H7 (cell line): ENCODE measurements at places on chromosomes 5 and 9. TPM values are rescaled to one million over a fixed set of nuclear protein-coding genes. Genes with fewer than 3 reads are reported as not detected.

GRCh38 chr9:120343416-120343815, 236.6 kb downstream of the CDK5RAP2 start:
- no peak for DNase-seq

GRCh38 chr5:124061068-124061430, 549.1 kb downstream of the CSNK1G3 start:
- DNase-seq = no peak

GRCh38 chr5:162573758-162574157, 506.2 kb downstream of the GABRG2 start:
- no peak for DNase-seq

DNA sequence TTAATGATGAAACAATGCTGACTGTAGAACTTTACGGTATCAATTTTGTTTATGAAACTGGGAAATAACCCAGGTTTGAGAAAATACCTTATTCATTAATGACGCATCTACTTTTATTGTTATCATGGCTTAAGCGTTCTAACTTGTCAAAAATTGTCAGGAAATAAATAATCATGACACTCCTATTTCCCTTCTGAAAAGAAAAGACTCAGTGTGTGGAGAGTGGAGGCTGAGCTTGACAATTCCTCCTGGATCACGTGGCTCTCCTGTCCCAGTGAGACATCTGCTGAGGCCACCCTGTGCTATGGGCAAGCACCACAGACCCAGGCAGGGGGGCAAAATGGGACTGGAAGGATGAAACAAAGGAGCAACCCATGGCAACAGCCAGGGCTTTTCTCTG, 466.4 kb downstream of the ZNF608 start:
- DNase-seq = no peak

DNA sequence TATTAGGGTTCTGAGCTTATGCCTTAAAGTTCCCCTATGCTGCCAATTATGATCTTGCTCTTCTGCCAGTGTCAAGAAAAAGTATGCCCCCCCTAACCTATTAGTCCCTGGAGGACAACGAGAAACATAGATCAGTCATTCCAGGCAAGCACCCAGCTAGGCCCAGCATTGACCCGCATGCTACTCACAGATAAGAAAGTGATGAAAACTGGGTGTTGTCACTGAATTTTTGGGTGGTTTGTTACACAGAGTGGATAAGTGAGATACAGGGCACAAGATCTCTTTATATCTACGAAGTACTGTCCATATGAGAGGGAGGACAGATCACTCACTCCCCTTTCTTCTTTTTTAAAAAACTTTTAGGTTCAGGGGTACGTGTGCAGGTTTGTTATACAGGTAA, 6.4 kb upstream of the TEX48 start:
- no peak for DNase-seq

DNA sequence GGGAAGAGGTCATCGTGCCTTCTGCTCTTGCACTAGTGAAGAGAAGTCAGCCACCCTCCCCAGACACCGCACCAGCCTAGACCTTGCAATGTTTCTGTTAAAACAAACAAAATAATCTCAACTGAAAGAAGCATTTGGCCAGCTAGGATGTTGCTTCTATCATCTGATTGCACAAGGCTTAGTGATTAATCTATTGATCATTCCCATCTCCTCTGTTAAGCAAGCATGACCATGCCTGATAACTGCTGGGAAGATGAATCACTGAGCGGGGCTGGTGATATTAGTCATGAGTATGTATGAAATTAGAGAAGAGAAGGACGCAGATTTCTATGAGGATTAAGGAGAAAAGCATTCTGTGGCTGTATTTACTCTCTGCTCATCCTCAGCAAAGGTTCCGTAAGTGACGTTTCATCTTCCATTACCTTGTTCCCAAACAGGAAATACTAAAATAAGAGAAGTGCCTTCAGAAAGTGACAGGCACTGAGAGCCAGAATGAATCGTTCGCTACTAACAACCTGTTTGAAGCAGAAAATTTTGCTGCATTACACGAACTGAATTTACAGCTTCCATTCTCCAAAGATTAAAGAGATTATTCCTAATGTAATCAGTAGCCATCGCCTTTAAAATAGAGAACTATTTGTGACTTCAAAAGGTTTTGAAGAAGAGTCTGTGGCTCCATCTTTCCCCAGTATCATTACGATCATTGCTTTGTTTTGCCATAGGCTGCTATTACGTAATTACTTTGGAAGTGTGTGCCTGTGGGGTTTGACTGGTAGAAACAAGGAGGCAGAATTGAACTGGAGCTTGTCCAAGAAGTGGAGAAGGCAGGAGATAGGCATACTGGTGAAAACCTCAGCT, 219.1 kb downstream of the MED10 start:
- DNase-seq = no peak

DNA sequence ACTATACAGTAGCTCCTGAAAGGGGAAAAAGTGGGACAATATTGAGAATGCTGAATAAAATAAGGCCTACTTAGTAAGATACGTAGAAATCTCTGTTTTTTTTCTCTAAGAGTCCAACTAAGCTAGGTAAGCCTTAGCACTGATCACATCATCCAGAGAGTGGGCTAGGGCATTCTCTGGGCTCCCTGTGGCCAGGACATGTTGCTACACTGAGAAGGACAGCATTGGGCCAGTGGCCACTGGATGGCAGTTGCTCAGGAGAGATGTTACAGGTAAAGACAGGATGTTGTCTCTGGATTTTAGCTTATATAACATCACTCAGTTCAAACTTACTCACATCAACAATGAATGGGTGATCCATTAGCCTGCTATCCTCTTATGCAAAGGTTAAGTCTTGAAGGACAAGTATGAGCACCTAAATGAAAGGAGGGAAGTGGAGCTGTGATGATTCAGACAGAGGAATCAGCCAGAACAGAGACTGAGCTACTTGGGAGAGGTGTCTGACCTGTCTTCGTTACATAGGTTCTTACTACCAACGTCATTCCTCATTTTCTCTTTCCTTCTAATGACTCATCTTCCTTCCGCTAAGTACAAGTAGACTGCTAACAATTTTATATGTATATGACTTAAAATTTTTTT, 226.6 kb upstream of the ADCY2 start:
- DNase-seq = peak; percentile 21

GRCh38 chr5:169251333-169252084, 49.4 kb downstream of the SLIT3 start:
- no peak for DNase-seq

DNA sequence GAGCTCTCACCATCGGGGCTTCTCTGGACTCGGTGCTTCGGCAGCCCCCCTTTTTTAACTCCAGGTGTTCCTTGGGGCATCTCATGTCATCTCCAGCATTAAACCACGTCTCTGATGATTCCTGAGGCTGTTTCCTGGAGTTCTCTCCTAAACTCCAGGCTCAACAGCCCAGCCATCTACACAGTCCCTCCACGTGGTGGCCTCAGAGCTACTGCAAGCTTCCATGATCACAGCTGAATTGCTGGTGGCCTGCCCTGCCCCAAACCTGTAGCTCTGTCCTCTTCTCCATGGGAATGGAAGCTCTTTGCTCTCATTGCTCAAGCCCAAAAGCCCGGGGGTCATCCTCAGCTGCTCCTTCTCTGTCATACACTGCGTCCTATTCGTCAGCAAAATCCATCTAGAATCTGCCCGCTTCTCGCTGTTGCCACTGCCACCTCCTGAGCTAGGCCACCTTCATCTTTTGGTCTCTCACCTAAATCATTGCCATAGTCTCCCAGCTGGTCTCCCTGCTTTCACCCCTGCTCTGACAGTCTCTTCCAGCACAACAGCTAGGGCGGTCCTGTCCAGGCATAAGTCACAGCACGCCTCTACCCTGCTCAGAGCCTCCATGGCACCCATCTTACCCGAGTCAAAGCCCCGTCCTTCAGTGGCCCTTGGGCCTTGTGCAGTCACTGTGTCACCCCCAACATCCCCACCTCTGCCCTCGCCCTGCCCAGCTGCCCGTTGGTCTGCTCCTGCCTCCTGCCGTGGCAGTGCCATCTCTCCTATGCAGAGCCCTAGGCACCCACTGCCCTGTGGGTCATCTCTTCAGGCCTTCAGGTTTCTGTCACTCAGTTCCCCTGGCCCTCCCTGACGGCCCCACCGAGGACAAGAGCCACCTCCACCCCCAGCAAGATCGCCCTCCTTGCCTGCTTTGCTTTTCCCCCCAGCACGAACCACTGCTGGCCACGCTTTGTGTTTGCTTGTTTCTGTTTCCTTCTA, 6.4 kb downstream of the B4GALT7 start:
- DNase-seq = peak; percentile 16

DNA sequence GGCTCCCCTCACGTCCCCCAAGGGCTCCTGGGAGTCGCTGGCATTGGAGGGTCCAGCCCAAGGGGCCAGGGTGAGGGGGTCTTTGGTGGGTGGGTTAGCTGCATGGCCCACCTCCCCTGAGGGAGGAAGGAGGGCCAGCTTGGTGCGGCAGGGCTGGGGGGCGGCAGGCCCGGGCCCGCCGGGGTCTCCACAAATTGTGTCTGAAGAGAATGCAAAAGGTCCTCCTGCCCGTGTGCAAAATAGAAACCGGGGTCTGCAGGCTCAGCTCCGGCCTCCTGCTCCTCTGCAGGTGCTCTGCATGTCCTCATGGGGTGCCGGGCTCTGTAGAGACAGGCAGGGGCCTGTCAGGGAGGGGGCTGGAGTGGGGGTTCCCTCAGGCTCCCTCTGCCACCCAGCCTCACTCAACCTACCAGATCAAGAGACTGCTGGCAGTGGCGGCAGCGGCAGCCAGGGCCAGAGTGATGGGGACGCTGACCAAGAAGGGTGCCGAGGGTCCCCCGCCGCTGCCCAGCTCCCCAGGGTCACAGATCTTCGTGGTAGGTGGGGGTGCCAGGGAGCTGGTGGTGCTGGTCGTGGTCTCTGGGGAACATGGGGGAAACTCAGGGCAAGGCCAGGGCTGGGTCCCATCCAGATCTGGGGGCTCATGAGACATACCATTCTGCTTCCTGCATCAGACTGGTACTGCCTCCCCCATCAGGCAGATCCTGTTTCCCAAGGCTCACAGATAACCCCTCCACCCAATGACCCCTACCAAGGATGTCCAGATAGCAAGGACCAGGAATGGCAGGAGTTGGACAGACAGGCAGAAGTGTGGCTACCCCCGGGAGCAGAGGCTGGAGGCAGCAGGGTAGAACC, 29.2 kb upstream of the ENHO start:
- peak; percentile 60 for DNase-seq

- DNase-seq = no peak
These were observed 23.9 kb downstream of the IRX1 start for GRCh38 chr5:3619579-3619978.

- DNase-seq = no peak
These were observed 755.5 kb upstream of the ADAMTS16 start for GRCh38 chr5:4384649-4385048.

- DNase-seq = peak; percentile 73
These were observed 77.4 kb upstream of the DMRT1 start for GRCh38 chr9:764105-764524.

DNA sequence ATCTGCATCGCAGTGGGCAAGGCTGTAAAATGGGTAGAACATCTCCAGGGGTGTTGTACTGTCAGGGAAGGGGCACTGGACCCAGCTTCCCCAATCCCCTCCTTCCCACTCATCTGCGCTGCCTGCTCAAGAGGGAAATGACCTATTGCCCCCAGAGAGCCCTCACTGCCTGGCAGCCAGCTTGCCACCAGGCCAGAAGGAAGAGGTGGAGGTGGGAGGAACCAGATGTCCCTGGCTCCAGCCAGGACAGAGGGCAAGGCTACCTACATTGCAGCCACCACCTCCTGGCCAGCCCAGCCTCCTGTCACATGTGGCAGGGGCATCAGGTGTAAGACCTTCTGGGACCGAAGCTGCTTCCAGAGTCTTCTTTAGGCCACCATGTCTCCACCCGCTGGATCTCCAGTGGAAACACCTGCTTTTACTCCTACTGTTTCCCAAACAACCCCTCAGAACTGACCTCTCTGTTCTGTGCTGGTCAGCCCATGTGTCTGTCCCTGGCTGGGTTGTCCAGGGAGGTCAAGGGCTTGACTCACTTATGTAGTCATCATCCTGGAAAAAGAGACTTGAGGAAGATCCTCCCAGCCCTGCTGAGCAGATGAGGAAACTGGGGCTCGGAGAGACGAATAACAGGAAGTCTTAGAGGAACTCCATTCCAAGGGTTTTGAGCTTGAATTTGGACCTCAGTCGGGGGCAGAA, 42.3 kb downstream of the JADE2 start:
- DNase-seq = no peak

- peak; percentile 82 for DNase-seq
These were observed 243.6 kb downstream of the AUH start for GRCh38 chr9:91117959-91118703.

HDHD3 gene
- 26.2 and 36.2 TPM in 2 replicates for total RNA-seq

LRSAM1 gene
- 15.8 and 18.5 TPM in 2 replicates for total RNA-seq

THG1L gene
- total RNA-seq = 16.6 and 16.8 TPM in 2 replicates

RASGRF2 gene
- total RNA-seq = 4.0 and 5.3 TPM in 2 replicates

ATP10B gene
- total RNA-seq = 0.03 TPM in 1 of 2 replicates, not detected in the other

PCAT7 gene
- total RNA-seq = 1.3 and 2.3 TPM in 2 replicates
